Activated T-cell treated with anti-CD3 and anti-CD28 coated beads for 24 hours (primary cell): ENCODE measurements at places on chromosomes 16 and 17.
A peak's percentile ranks its signal among the peaks of the same experiment; 100 is the strongest.

- DNase-seq = no peak
Measured at GRCh38 chr17:66684261-66684660, 150.7 kb upstream of the CACNG5 start.

DNA sequence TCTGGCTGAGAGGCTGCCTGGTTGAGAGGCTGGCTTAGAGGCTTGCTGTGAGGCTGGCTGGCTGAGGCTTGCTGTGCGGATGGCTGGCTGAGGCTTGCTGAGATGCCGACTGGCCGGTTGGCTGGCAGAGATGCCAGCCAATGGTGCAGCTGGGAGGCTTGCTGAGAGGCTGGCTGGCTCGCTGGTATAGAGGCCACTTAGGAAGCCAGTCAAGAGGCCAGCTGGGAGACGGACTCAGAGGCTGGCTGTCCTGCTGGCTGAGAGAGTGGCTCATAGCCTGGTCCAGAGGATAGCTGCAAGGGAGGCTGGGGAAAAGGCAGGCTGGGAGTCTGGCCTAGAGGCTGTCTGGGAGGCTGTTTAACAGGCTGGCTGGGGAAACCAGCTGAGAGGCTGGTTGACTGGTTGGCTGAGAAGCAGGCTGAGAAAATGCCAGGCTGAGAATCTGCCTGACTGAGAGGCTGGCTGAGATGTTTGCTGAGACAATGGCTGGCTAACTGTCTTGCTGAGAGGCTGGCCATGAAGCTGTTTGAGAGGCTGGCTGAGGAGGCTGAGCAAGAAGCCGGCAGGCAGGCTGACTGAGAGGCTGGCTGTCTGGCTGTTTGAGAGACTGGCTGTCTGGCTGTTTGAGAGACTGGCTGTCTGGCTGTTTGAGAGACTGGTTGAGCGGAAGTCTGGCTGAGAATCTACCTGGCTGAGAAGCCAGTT is 37.5 kb upstream of the ACSM2B start:
- DNase-seq = no peak

DNA sequence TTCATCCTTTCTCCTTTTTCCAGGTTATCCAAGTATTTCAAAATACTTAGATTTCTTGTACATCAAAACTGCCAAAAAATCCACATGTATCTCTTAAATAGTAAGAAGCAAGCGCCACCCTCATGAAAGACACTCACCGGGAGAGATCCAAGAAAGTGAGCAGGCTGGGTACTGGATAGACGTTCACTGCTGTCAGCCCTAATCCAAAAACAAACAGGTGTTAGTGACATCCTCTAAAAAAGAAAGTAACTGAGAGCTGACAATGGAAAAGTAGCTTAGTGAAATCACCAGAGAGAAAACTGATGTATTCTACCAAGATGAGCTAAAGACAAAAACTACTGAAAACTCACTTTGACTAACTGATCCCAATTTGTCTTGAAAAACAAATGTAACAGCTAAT is 46.1 kb downstream of the MARVELD3 start:
- no peak for DNase-seq

DNA sequence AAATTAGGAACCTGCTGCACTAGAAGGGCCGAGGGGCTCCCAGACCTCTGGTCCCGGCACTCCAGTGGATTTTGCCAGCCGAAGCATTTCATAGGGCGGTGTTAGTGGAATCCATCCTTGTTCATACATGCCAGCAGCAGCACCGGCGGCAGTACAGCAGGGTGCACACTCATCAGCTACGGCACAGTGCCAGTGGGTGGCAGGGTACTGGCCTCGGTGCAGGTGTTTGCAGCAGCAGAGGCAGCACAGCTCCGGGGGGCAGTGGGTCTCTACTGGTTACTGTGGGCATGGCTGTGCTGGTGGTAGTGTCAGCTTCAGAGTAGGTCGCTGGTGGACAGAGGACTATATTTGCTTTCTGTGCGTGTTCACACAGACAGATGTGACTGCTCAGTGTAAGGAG is 985.7 kb downstream of the CDH8 start:
- no peak for DNase-seq

GRCh38 chr16:66079671-66080334 is 286.7 kb upstream of the CDH5 start:
- no peak for DNase-seq

DNA sequence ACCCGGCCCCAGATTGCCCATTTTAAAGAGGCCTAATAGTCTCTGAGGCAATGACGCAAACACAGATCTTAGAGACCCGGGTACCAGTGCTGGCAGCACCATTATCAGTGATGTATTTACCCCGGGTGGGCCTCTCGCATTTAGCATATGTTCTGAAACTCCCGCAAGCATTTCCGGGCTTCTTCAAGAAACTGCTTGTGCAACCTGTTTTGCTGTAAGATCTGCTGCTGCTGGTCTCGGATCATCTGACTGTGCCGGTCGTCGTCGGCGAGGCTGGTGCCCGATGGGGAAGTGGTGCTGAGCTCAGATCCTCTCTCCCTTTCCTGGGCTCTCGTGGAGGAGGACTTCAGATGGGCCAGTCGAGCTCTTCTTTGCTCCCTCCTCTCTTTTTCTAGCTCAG is 12.5 kb downstream of the CEP295NL start:
- DNase-seq = peak; percentile 19

DNA sequence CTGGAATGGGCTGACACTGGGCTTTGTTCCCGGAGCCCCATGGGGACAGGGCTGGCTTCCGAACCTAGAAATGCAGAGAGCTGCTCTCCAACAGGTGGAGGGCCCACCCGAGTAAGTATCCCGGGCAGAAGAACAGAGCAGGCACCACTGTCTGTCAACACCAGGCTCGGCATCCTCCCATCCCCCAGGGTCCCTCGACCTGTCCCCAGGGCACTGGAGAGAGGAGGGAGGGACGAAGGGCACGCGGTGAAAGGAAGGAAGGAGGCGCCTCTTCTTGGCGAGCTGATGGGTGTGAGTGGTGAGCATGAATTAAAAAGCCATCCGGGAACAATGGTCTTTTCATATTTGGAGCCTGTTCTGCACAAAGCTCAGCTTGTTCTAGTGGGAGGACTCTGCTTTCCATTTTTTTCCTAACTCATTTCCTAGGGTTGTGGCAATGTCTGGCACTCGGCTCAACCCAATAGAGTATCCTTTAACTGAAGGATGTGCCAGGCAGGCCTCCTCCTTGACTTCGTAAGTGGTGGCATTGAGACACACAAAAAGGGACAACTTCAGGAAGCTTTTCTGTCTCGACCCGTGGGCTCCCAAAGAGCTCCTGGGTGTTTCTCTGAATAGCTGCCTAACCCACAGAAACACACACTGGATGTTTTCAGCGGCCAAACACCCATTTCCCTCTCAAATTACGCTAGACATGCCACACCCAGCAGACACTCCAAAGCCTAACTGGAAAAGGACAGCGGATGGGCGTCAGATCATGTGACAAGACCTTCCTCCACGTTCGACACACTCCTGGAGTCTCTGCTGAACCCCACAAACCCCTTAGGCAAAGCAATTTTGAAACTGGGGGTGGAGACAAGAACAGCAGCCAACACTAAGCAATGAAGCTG is 47.7 kb downstream of the ZFHX3 start:
- DNase-seq = no peak

DNA sequence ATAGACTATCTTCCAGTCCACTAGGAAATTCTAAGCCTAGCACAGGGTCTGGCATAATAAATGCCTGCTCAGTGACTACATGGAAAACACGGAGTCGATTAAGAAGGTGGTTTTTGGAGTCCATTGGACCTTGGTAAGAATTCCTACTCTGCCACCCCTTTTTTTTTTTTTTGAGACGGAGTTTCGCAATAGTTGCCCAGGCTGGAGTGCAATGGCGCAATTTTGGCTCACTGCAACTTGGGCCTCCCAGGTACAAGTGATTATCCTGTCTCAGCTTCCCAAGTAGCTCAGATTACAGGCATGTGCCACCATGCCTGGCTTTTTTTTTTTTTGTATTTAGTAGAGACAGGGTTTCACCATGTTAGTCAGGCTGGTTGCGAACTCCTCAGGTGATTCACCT is 123.2 kb downstream of the HS3ST2 start:
- no peak for DNase-seq
